ENCODE measurements at places on chromosomes 1 and 21.

GRCh38 chr21:36103434-36103833 is 31.4 kb upstream of the CBR3 start:
- no peak for DNase-seq

GRCh38 chr1:39301606-39302005 is 97.1 kb downstream of the MACF1 start:
- DNase-seq = no peak

- DNase-seq = no peak
Observed at GRCh38 chr1:7279769-7280168, 491.3 kb upstream of the VAMP3 start.

- no peak for DNase-seq
Observed at GRCh38 chr1:80594013-80594412, 1206.7 kb upstream of the ADGRL2 start.

DNA sequence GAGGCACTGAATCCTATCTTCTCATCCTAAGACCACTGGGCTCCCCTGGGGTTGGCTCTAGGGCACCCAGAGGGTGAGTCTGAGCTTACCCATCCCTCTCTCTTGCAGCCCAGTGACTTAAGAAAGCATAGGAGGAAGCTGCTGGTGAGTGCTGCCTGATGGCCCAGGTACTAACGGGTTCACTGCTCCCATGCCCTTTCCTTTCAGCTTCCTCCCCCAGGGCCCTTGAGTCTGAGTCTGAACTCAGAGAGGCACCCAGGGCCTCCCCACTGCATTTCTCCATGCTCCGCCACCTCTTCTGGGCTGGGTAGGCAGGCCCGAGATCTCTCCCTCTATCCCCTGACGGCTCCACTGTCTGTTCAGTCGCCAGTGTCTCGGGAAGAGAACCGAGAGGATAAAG is 29.7 kb downstream of the PPFIA4 start:
- DNase-seq = no peak

GRCh38 chr1:7420470-7421100 is 350.5 kb upstream of the VAMP3 start:
- DNase-seq = no peak

- DNase-seq = no peak
Observed at GRCh38 chr1:90952906-90953305, 68.9 kb downstream of the ZNF644 start.

DNA sequence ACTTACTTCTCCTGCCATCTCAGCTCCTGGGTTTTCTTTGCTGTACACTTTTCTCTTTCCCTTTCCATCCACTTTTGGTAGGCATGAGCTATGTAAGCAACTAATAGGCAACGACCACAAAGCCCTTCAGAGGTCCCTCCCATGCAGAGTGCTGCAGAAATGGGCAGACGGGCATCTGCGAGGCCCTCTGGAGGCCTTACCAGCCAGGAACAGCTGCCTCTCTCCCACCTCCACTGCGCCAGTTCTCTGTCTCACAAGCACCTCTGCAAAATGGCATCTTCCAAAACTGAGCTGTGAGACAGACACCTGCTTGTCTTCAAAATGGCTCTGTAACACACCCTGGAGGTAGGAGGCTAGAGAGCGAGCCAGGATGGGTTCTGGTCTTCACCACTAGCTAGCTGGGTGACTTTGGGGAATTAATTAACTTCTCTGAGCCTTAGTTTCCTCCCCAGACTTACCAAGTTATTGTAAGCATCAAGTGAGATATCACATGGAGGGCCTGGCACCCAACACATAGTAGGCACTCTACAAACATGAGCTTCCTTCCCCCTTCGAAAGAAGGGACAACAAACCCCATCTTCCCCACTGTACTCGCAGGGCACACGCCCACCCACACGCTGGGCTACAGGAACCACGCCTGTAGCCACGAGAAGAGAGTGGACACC is 62.0 kb downstream of the BCAR3 start:
- DNase-seq = no peak

DNA sequence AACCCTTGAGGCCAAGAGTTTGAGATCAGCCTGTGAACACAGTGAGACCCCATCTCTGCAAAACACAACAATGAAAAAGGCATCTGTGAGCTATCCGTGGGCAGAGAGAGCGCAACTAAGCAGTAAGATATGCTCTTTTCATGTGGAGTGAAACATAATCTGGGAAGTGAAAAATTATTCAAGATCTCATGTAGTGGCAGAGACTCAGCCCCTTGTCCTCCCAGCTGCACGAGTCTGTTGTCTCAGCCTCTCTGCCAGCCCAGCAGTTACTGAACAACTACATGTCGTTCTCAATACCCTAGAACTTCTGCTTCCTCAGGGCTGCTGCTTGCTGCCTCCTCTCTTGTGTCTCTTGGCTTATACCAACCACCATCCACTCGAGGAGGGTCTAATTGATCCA is 61.3 kb upstream of the WDR26 start:
- DNase-seq = no peak

DNA sequence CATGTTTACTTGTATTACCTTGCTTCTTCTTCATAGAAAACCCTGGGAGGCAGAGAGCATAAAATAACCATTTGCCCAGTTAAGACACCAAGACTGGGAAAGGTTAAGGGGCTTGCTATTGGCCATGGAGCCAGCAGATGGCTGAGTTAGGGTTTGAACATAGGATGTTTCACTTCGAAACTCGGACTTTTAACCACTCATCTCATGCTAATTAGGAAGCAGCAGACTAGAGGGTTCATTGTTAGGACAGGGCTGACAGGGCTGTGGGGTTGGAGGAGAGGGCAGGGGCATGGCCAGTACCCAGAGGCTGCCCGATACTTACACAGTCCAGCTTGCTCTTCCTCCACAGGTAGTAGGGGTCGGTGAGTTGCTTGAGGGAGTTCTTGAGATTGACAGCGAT is 17.0 kb downstream of the SLC26A9 start:
- DNase-seq = no peak

DNA sequence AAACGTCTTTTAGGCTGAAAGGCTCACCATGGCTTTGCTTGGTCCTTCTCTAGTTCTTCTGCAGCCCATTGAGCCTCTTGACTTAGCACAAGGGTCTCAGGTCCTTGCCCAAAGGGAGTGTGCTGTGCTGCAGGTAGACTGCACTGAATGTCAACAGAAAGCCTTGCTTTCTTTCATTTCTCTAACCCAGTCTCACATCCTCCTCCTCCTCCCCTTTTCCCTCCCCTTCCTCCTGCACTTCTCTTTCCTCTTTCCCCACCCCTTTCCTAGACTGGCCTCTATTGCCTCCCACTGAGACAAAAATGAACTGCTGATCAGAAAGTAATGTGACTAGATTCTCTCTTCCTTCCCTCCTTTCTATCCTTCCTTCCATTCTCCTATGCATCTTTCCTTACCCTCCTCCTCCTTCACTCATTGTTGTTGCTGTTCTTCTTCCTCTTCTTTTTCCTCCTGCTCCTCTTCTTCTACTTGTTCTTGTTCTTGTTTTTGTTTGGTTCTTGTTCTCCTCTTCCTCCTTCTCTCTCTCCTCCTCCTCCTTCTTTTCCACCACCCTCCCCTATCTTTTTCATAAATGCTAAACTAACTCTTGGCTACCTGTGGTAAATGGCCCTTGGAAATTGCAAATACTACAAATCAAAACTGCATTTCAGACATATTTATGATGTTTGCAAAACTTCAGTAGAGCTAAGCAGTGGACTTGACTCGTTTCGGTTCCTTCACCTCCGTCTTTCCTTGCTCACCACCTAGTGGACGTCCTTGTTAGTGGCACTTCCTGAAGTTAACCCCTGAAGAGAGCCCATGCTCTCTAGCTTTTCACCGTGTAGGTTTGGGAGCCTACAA is at the start of gene SELL:
Gene SELL (minus strand): TSS at position 152 of the 840 bp plus-strand sequence. CDS start 122 bp downstream, at position 30.
- DNase-seq = peak; percentile 61

GRCh38 chr1:155116113-155116764 is 11.4 kb upstream of the EFNA1 start:
- DNase-seq = no peak

- no peak for DNase-seq
Observed at GRCh38 chr1:64917328-64917861, 49.0 kb downstream of the JAK1 start.

- no peak for DNase-seq
Observed at GRCh38 chr1:1340185-1340584, 9.0 kb downstream of the DVL1 start.

DNA sequence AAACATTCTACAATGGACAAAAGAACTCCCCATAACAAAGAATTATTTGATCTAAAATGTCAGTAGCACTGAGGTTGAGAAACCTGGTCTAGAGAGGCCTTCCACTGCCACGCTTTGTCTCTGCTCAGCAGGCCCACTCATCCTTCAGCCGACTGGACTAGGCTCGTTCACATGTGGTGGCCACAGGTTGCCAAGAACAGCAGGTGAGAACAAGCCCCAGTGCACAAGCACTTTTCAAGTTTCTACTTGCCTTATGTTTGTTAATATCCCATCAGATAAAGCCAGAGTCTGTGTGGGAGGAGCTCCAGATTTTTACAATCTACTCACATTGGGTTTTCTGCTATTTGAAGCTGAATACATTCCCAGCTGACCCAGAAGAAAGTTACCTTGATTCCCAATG is 9.1 kb upstream of the EFHD2 start:
- no peak for DNase-seq

DNA sequence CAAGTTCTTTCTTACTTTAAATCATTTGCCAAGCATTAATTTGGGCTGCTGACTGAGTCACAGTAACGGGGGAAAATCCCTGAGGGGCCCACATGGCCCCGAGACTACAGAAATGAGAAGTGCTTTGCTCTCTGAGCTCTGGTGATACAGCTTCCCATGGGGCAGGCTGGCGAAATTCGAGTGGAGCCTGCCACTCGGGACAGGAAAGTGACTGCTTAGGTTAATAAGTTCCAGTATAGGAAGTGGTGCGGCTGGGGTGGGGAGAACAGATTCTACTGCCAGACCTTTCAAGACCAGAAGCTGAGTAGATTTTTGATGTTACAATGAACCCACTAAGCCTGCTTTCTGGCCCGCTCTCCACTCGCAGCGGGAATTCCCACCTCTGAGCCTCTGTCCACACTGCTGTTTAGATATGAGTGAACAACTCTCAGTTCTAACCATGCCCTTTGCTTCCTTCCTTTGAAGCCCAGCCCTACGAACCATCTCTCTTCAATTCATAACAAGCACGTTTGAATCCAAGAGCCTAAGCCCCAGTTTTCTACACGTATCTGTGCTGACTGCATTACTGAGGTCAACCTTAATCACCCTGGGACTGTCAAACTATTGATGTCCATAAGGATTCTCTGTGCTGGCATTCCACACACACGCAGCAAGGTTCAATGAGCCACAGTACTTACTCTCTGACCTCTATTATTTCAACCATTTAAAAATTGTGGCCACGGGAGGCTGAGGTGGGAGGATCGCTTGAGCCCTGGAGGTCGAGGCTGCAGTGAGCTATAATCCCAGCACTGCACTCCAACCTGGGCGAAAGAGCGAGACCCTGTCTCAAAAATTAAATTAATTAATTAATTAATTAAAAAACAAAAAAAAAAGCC is 9.6 kb downstream of the ZBTB17 start:
- DNase-seq = no peak

DNA sequence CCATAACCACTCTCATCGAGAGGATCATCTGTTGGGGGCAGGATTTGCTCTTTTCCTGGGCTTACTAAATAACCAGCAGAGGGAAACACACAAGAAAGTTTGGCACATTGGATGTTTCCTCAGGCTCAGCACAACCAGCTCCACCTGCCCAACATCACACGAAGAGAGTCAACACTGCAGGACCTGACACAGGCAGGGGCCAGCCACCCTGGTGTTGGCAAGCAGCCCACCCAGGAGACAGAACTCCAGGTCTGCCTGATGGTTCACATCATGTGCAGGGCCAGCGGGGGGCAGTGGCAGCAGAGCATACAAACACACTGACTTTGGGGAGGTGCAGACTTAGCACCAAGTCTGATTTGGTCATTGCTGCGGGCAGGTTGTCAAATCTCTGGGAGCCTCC is 182.3 kb upstream of the GALNT2 start:
- DNase-seq = no peak

GRCh38 chr1:49424782-49425181 is 599.0 kb downstream of the AGBL4 start:
- DNase-seq = no peak

GRCh38 chr1:3805038-3805437 is 8.7 kb upstream of the LRRC47 start:
- no peak for DNase-seq

DNA sequence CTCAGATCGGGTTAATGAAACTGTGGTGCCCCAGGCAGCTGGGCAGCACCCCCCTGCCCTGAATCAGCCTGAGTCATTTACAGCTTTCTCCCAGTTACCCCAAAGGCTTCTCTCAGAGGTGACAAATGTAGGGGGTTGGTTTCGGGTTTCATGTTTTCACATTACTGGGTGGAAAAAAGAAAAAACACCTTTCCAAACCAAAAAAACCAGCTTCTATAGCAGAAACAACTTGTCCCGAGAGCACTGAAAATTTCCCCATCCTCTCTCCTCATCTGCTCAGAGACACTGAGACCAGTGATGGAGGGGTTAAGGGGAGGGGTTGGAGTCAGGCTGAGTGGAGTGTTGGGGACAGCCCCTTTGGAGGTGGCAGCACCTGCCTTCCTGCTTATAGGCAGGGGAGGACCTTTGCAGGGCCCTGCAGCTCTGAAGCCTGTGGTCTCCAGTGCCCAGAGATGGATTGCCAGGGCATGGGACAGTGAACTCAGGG is 15.6 kb downstream of the UTP11 start:
- no peak for DNase-seq

GRCh38 chr1:160375788-160376524 is 9.1 kb downstream of the NHLH1 start:
- no peak for DNase-seq

- no peak for DNase-seq
Observed at GRCh38 chr1:220281159-220281574, 8.9 kb upstream of the RAB3GAP2 start.

GRCh38 chr1:234435620-234436019 is 43.4 kb downstream of the TARBP1 start:
- no peak for DNase-seq

GRCh38 chr1:104402178-104402577 is 652.5 kb downstream of the AMY1C start:
- no peak for DNase-seq

DNA sequence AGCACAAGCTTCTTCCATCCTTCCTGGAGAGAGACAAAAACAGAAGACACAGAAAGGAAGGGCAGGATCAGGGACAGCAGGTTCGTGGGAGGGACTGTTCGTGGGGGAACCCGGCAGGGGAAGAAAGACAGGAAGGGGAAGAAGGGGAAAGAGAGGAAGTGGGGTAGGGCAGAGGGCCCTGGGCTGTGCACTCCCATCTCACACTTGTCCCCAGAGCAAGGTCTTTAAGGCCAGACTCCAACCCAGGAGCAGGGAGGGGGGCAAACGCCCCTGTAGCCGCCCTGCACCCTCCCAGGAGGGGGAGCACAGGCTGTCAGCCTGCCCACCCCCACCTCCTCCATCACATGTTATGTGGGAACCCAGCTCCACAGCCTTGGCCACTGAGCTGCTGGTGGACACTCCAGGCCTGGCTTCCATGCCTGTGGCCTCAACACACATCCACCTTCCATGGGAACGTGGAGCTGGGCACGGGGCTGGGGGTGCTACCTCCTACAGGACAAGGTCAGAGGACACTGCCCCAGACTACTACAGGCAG is 9.3 kb downstream of the SLC19A1 start:
- DNase-seq = no peak

DNA sequence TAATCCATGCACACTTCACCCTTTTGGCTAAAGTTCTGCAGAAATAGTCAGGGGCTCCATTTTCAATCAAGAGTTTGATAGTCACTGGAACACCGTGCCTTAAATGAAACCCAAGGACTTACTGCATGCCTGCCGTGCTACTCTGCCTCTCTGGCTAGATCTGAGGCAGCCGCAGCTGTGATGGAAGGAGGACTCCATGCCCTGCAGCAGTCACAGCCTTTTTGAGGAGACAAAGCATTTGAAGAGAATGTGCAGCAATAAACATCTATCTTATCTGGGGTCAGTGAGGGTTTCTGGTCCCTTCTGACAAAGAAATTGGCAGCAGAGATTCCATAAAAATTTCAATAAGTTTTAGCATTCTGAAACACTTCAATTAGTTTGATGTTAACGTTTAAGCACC is 78.0 kb downstream of the BCAR3 start:
- DNase-seq = no peak

All from NCI-H1048 (cell line).